ENCODE measurements at places on chromosomes 2 and 18.
A peak's percentile ranks its signal among the peaks of the same experiment; 100 is the strongest.

DNA sequence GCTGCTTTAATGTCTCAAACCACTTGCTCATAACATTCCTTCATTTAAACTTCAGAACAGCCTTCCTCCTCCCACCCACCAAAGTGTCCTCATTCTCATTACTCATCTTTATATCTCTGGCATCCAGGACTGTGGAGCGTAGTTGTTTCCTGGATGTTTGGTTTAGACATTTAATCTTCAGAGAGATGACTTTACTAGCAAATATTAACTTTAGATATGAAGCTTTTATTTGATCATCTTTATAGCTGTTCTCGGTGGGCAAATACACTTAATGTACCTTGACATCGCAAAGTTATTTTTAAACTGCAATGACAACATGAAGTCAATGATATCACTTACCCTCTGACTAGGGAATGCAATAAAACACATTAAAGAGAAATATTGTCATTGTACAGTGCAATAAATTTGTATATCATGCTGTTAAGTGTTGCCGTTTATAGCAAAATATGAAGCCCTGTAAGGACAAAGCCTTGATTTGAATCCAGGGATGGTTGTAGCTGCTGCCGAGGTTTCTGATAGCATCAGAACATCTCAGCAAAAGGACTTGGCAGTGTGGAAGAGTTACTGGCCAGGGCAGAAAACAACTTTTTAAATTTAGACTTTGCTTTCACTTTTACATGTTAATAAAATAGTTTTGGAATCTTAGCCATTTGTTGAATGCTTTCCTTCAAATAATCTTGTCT lies 4.6 kb upstream of the LAMA3 start:
- no peak for DNase-seq

- peak; percentile 4 for DNase-seq
Measured at GRCh38 chr2:149148194-149149006, 109.9 kb downstream of the LYPD6B start.

DNA sequence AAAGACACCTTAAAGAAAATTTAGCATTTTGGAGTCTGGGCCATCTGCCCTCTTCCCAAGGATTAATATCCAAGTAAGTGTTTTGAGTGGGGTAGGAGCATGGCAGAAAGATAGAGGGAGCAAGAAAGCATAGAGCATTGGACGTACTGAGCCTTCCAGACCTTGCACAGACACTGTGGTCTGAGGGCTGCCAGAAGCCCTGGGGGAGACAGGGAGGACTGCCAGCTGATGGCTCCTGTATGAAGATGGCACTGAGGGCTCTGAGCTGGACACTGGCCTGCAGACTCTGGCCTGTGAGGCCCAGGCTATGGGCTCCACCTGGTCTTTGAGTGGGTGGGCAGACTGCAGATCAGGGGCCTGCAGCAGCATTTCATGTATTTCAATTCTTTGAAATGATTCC lies 2.9 kb upstream of the PKDCC start:
- peak; percentile 33 for DNase-seq

DNA sequence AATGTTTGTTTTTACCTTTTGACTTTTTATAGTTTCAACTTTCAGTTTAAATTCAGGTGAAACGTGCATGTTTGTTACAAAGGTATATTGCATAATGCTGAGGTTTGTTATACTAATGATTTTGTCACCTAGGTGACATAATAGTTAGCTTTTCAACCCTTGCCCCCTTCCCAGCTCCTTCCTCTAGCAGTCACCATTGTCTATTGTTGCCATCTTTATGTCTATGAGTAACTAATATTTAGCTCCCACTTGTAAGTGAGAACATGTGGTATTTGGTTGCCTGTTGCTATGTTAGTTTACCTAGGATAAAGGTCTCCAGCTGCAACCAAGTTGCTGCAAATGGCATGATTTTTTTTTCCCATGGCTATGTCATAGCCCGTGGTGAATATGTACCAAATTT lies 322.3 kb upstream of the SETBP1 start:
- DNase-seq = no peak

- no peak for DNase-seq
Measured at GRCh38 chr2:108918941-108919341, 70.1 kb downstream of the EDAR start.

DNA sequence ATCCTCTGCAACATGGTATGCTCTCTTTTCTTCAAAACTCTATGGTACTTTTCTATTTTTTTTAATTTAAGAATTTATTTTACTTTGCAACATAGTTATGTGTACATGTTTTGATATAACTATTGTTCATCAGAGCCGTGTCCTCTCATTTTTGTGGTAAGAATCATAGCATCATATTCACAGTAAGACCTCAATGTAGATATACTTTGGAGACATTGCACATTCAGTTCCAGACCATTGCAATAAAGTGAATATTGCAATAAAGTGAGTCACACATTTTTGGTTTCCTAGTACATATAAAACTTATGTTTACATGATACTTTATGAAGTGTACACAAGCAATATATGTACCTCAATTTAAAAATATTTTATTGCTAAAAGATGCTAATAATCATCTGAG lies 22.7 kb upstream of the LINC00305 start:
- DNase-seq = no peak

- no peak for DNase-seq
Measured at GRCh38 chr2:9937968-9938367, 13.5 kb upstream of the GRHL1 start.

DNA sequence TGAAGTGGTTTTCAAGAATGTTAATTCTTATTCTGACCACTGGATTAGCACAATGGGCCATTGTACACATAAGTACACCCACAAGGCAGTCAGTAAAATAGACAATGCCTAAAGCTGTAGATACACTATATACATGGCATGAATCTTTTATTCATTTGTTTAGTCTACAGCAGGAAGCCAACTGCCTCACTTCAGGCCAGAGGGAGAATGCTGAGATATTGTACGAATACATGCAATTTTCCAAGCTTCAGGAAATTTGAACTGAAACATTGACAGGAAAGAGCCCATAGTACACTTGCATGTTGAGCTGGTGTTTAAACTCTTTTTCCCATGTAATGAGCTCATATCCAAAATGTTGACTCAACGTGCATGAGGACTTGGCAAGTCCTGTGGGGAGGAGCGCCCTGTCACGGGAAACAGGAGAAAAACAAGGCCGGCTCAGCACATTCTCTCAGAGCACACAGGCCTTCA lies 111.6 kb upstream of the CYP1B1 start:
- DNase-seq = no peak

GRCh38 chr18:77201506-77201905 lies 48.1 kb upstream of the GALR1 start:
- no peak for DNase-seq

DNA sequence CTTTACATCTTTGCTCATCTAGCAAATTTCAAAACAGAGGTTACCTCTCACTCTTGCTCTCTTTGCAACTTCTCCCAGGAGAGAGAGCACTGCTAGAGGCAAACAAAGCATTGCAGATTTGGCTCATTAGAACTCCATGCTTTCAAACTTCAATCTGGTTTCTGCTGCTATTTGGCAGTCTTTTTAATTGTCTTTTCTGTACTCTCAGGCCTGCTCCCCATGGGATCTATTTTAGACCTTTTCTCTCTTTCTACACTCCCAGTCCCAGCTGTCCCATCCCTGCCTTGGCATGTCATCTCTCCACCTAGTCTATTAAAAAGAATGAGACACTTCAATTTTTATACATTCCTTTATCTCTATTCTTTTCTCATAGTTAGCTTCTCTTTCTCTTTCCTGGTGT lies 15.2 kb downstream of the KCNJ3 start:
- DNase-seq = no peak

DNA sequence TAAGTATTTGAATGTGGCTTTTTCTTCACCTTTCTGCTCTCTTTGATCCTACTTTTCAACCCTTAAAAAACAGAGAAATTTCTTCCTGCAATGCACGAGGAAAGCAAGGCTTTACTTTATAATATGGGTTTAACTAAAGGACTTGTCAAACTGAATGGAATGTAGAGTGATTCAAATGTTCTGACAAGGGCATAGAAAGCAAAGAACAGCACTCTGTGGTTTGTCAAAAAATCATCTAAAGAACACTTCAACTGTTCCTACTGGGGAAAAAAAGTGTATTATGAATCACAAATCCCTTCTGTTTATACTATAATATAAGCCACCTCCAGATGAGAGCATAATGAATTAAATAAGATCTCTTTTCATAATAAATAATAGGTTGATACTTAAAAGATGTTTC lies 45.0 kb upstream of the RIT2 start:
- DNase-seq = no peak

DNA sequence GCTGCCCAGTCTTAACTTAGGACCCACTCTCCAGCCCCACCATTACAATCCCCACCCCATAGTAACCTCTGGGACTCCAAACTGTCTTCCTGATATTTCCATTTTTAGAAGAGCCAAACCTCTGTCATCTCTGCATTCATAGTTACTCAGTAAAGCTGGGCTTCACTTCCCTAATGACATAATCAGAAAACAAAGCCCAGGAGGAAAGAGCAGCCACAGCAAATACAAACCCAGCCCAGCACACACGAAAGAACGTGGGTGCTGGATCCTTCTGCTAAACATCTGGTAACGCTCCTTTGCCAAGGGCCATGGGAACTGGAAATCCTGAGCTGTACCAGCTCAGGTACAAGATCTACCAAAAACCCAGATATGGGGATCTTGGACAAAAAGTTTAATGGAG lies 36.8 kb upstream of the RIOK3 start:
- DNase-seq = no peak

DNA sequence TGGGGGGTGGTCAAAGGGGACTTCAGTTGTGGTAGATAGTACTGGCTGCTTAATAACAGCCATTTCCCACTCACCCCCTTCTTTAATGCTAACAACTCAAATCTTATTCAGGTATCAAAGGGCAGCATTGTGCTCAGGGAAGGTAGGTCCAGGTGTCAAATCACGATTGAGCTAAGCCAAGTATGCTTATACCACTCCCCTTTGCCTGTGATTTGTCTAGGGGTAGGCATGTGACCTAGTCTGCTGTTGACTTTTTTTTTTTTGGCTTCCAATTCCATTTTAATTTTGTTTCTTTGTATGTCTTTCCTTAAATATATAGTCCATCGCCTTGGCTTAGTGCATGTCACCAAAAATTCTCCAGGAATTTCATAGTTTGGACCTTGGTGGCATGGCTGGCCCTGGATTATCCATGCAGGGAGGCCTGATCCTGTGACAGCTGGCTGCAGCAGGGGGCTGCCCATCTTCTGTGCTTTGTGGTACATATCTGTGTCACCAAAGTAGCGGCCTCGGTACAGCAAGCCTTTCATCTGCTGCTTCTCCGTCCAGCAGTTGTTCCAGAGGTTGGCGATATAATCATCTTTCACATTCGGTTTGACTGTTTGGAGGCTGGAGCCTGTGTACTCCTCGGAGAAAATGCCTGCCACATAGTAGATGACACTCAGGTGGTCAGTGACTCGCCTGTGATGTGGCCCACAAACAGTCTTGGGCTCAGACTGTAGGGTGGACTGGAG lies 68.1 kb upstream of the SPRED2 start:
- DNase-seq = no peak

GRCh38 chr2:179483131-179483530 lies 218.5 kb upstream of the SESTD1 start:
- DNase-seq = no peak

DNA sequence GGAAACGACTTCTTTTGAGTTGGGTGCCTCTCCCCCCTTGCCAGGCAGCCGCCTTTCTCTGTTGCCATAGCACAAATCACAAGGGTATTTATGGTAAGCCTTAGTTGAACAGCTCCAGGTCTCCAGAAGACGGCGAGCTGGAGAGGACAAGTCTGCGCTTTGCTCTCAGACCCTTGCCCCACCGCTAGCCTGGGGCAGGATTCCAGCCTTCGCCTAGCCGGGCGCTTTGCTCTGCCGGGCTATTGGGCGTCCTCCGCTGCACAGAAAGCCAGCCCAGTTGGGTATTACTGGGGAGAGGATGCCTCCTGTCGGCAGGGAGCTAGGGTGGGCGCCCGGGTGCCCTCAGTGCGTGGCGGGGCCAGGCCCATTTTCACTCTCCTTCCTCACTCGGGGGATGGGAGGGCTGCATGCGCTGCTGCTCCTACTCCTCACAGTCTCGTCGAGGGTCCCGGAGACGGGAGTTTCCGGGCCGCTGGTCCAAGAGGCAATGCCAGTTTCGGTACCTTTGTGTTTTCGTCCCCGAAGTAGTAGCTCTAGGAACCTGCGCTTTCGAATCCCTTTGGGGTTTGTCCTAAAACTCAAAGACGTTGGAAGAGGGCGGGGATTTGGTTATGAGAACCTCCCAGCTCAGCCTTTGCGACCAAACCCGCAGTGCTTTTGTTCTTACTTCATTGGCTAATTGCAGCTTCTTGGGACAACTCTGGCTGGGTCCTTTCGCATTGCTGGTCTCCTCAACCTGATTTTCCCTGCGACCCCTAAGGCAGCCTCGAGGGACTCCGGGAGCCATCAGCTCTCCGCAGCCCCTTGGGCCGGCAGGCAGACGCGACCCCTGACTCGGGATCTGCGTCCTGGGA lies 3.6 kb upstream of the DLX2 start:
- DNase-seq = peak; percentile 78

DNA sequence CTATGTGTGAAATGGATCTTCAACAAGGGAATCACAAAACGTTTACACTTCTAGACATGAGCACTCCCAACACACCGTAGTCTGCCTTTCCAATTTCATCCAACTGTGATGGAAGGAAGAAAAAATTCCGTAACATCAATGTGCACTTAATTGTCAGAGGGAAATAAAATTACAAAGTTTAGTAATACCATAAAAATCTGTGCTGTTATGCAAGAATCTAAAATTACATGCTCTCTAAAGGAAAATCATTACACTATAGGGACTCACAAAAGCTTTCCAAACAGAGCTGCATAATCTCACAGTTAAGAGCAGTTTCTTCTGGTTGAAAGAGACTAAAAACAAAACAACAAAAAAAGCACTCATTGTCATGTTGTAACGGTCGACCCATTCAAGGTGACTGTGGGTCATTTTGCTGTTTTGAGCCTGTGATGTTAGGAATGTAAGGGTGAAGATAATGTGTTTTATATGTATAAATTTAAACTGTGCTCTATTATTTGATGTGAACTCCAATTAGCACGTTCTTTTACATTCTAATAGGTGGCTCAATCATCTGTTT lies 698.0 kb downstream of the TDRD15 start:
- no peak for DNase-seq

DNA sequence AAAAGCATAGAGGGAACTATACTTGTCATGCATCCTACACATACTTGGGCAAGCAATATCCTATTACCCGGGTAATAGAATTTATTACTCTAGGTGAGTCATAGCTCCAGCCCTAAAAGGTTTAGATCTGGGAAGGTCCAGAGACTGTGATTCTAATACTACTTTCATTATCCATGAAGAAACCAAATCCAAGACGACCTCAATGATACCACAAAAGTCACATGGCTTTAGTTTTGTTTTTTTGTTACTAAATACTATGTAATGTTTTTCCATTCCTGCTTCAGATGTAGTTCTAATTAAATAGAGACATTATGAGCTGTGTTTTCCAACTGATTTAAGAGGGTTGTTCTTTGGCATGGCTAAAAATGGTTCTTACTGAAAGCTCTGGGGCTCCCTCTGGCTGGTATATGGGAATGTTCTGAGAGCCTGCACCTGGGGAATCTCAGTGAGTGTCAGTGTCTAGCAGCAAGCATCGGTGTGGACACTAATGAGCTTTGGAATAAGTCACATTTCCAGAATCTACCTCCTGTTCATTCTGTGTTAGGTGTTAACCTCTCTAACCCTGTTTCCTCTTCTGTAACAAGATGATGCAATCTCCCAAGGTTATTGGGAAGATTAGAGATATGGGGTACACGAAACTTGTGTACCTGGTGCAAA lies 20.5 kb upstream of the IL1RL2 start:
- no peak for DNase-seq
